ENCODE measurements at places on chromosomes 7 and 10. TPM values are rescaled to one million over a fixed set of nuclear protein-coding genes. Genes with fewer than 3 reads are reported as not detected.

DGKI gene
- 2.0 TPM for total RNA-seq

EVX1 gene
- total RNA-seq = not detected

PANK1 gene
- total RNA-seq = 1.6 TPM

CHST3 gene
- 0.57 TPM for total RNA-seq

PNLIPRP3 gene
- total RNA-seq = not detected

CFTR gene
- not detected for total RNA-seq

CYP26A1 gene
- total RNA-seq = not detected

HABP2 gene
- not detected for total RNA-seq

RPEL1 gene
- total RNA-seq = not detected

TMEM196 gene
- total RNA-seq = not detected

OR2A42 gene
- not detected for total RNA-seq

NPSR1 gene
- total RNA-seq = not detected

FAM237B gene
- not detected for total RNA-seq

LOXL4 gene
- total RNA-seq = not detected

CTAGE4 gene
- total RNA-seq = 1.5 TPM

HOXA9 gene
- total RNA-seq = not detected

MGAM2 gene
- total RNA-seq = not detected

AKR1D1 gene
- total RNA-seq = not detected

CDHR1 gene
- total RNA-seq = 1.4 TPM

STRIP2 gene
- 71.4 TPM for total RNA-seq

PHKG1 gene
- total RNA-seq = 3.6 TPM

PTPRN2 gene
- total RNA-seq = 0.54 TPM

FBXO24 gene
- 2.6 TPM for total RNA-seq

NAT16 gene
- total RNA-seq = not detected

SFTPA1 gene
- not detected for total RNA-seq

TMEM184A gene
- total RNA-seq = 0.36 TPM

CALY gene
- not detected for total RNA-seq

KAZALD1 gene
- 0.52 TPM for total RNA-seq

DRGX gene
- not detected for total RNA-seq

TSC22D4 gene
- 46.0 TPM for total RNA-seq

GPR22 gene
- total RNA-seq = not detected

ZNF853 gene
- 0.69 TPM for total RNA-seq

HMX3 gene
- not detected for total RNA-seq

C7orf25 gene
- 0.93 TPM for total RNA-seq

HYAL4 gene
- not detected for total RNA-seq

CLDN3 gene
- total RNA-seq = not detected

CPEB3 gene
- 1.0 TPM for total RNA-seq

EBLN1 gene
- total RNA-seq = not detected

LEP gene
- not detected for total RNA-seq

TRIM73 gene
- 3.0 TPM for total RNA-seq

CUTC gene
- total RNA-seq = 21.9 TPM

UPK3B gene
- total RNA-seq = 0.52 TPM

CDC14C gene
- total RNA-seq = not detected

NYAP1 gene
- 0.17 TPM for total RNA-seq

CDNF gene
- 1.8 TPM for total RNA-seq

DYNC1I1 gene
- total RNA-seq = not detected

SEC24C gene
- total RNA-seq = 68.1 TPM

LBX1 gene
- total RNA-seq = not detected

GNGT1 gene
- not detected for total RNA-seq

NPTX2 gene
- not detected for total RNA-seq

TNKS2 gene
- total RNA-seq = 39.3 TPM

PCLO gene
- not detected for total RNA-seq

Data from activated naive CD4-positive, alpha-beta T cell treated with anti-CD3 and anti-CD28 coated beads for 36 hours (primary cell).